ENCODE measurements at places on chromosomes 13 and 19.

- no peak for DNase-seq
Observed at GRCh38 chr19:48554385-48555091, 2.6 kb downstream of the SULT2B1 start.

DNA sequence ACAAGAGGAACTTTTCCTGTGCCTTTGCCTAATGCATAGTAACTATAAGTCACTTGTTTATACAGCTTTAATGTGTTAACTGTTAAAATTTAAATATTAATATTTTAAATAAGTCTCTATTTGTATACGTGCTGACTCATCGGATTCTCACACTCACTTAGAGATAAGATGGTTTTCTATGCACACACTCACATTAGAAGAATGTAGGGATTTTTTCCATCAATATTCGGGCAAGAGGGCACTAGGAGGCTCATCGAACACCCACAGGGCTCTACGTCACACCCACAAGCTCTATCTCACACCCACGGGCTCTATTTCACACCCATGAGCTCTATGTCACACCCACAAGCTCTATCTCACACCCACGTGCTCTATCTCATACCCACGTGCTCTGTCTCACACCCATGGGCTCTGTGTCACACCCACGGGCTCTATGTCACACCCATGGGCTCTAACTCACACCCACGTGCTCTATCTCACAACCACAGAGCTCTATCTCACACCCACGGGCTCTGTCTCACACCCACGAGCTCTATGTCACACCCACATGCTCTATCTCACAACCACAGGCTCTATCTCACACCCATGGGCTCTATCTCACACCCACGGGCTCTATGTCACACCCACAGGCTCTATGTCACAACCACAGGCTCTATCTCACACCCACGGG, 73.4 kb downstream of the COL4A2 start:
- DNase-seq: no peak

DNA sequence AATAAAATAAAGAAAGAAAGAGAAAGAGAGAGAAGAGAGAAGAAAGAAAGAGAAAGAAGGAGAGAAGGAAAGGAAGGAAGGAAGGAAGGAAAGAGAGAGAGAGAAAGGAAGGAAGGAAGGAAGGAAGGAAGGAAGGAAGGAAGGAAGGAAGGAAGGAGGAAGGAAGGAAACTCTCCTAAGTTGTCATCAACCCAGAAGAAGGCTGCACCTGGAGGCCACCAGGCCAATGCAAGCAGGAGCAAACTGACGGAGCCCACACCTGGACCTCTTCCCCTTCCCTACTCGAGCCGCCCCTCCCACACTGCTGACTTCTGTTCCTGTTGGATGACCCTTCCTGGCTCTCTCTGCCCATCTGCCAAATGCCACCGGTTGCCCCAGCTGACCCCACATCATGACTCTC, 8.7 kb downstream of the ACER1 start:
- no peak for DNase-seq

DNA sequence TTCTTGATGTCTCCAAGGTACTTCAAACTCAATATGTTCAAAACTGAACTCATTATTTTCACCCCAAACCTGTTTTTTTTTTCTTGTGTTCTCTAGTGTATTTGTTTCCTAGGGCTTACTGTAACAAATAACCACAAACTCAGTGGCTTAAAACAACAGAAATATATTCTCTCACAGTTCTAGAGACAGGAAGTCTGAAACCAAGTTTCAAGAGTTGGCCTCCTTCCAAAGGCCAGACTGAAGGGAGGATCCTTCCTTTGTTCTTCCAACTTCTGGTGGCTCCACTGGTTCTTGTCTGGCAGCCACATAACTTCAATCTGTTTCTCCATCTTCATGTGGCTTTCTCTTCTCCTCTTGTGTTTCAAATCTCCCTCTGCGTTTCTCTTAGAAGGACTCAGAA, 62.0 kb upstream of the PDCD5 start:
- DNase-seq: no peak

DNA sequence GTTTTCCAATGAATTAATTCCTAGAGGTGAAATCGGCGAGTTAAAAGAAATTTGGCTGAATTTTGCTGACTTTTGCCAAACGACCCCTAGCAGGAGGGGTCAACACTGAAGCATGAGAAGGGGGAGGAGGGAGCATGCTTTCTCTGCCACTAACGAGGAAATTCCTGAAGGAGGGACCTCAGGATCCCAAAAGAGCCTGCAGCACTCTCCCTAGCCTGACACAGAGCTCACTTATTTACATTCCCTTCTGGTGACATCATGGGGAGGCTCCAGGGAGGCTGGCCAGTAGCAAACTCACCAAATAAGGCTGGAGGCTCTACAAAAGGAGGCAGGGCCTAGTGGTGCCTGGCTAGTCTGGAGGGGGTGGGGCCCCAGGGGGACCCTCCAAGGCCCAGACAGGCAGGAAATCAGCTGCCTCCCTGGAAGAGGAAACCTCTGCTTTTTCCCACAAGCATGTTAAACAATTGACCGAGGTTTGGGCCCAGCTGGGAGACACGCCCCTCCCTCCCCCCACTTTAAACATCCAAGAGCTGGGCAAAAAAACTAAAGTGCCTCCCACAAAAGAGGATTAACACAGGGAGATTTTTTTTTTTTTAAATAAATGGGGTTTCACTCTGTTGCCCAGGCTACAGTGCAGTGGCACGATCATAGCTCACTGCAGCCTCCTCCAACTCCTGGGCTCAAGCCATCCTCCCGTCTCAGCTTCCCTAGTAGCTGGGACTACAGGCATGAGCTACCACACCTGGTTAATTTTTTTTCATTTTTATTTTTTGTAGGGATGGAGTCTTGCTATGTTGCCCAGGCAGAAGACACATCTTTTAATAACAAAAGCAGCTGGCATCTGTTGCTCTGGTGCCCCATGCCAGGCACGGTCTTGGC, 2.1 kb downstream of the DAPK3 start:
- no peak for DNase-seq

- DNase-seq: no peak
Observed at GRCh38 chr13:47661076-47661475, 340.0 kb downstream of the SUCLA2 start.

- DNase-seq: no peak
Observed at GRCh38 chr19:49210901-49211451, 53.4 kb downstream of the TRPM4 start.

DNA sequence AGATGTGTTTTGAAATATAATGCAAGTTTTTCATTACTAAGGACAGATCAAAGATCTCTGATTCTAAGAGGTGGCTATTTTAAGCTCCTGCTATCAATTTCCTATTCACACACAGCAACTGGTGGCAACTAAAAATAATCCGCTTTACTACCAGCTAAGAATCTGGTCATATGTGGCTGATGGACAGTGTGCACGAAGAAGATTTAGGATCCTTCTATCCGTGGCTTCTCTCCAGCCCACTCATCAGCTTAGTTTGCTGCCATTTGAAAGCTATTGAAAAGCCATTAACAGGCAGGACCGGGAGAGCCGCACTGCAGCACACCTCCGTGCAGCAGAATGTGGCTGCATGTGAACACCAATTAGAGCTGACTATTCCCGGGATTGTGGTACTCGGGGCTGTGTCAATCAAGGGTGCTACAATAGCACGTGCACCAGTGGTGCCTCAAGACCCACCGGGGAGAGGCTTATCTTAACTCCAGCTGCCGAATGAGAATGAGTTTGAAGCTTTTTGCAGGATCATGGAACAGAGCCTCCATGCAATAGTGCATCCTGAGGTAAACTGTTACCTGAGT, at the start of gene MYO16:
Gene MYO16, plus strand, starts transcription at position 431 of the 572 bp plus-strand sequence. CDS start 234 bp downstream, outside the sequence.
- DNase-seq: no peak

- no peak for DNase-seq
Observed at GRCh38 chr19:46720503-46721239, 3.8 kb upstream of the PRKD2 start.

DNA sequence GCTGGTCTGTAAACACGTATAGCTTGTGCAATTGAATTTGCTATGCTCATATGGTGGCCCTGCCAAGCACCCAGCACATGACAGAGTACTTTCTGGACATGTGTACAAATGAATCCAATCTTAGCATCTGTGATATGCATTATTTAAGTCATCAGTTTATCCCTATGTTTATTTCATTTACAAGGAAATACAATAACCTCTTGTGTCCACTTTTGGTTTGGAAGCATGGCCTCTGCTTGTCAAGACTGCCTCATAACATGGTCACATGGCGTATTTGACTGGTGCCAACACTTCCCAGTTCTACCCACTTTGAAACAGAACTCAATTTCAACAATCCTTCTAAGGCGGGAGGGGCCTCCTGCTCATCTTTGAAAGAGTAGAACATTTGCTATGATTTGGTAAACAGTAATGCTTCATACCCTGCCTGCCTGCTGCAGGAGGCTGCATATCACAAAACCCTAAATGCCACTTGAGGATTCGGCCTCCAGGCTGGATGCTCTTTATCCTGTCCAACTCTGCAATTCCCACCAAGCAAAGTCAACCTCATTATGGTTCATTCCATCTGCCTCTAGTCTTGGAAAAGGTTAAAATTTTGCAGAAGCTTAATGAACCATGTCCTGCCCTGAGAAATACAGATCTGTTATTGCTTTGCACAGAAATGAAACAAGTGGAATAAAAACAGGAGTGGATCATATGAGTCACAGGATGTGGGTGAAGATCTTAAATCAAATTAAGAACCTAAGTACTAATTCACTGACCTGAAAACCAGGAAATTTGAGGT, 151.3 kb downstream of the CYSLTR2 start:
- no peak for DNase-seq
